Left ventricle myocardium superior (tissue), 1 donor: ENCODE measurements at places on chromosomes 3 and 15. TPM values are rescaled to one million over a fixed set of nuclear protein-coding genes. Genes with fewer than 3 reads are reported as not detected.

Gene KIF15
- 1.1 TPM for total RNA-seq

Gene SNURF
- 54.3 TPM for total RNA-seq

Gene TGM5
- not detected for total RNA-seq

Gene GPR176
- total RNA-seq, result 1.5 TPM

Gene PLA2G4D
- not detected for total RNA-seq

Gene TRH
- not detected for total RNA-seq

Gene STRA6
- total RNA-seq, result not detected

Gene NDN
- total RNA-seq, result 35.5 TPM

Gene ZNF620
- total RNA-seq, result 1.7 TPM

Gene TAGLN3
- not detected for total RNA-seq

DNA sequence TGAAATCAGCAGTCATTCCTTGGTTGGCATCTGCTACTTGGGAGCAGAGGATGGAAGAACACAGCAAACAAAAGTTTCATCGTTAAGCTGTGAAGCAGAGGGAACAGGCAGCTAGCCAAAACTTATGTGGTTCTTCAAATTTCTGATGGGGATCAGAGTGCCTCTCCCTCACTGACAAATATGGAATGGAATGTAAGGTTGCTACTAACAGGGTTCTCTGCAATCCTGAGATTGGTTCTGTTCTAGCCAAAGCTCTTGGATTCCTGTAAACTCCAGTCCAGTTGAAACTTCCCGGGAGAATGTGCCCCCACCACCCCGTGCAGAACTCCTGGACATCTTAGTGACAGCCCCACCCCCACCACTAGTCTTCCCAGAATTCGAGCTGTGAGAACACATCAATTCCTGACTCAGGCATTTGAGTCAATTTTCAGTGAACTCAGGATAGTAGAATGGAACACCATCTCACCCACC lies 55.9 kb upstream of the PHLDB2 start:
- peak; percentile 49 for DNase-seq

GRCh38 chr3:80006315-80006714 lies 238.5 kb upstream of the ROBO1 start:
- no peak for DNase-seq

GRCh38 chr3:81789691-81790090 lies 28.2 kb upstream of the GBE1 start:
- DNase-seq, result no peak

DNA sequence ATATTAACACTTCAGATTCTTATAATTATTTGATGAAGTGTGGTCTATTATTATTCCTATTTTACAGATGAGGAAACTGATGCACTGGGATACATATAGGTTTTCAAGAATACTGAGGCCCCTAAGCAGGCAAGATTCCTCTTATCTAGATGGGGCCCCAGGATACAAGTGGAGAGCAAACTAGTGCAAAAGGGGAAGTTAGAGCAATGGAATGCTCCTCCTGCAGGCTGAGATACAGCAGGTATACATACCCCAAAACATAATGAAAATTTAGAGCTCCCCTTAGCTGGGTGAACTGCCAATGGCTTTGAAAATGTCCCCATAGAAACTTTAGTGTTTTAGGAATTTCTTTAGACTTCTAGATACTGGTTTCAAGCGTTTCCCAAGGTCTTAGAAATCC lies 247.1 kb downstream of the CHST2 start:
- DNase-seq, result no peak

DNA sequence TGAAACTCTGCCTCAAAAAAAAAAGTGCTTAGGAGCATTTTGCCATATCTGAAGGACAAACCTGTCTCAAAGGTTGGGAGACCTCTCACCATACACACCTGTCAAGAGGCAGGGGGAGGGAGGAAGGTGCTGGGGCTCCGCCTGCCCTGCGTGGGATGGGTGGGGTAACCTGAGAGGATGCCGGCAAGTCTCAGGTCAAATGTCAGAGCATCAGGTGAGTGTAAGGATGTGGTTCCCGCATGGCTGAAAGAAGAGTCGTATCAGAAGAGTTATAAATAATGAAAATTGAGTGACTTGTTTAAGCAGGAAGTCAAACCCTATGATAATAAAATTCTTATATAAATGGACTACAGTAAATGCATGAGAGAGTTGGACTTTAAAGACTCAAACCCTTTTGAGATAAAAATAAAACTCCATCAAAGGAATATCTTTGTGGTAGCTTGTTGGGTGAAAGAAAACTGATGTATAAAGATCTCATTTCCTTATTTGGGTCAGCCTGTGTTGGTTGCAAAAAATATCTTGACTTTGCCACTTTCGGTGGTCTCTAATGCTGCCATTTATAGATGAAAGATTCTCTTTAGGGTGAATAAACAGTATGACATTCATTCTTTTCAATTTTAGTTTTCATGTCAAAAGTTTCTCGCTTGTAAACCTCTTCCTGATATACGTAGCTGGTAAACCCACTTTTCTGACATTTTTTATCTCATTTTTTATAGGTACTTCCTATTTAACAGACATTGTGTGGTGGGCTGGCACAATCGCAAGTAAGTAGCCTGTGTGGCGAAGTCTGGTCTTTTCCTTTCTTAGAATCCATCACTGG lies 23.8 kb downstream of the NIPA1 start:
- no peak for DNase-seq

- no peak for DNase-seq
Observed at GRCh38 chr15:87843312-87843711, 413.2 kb downstream of the NTRK3 start.

DNA sequence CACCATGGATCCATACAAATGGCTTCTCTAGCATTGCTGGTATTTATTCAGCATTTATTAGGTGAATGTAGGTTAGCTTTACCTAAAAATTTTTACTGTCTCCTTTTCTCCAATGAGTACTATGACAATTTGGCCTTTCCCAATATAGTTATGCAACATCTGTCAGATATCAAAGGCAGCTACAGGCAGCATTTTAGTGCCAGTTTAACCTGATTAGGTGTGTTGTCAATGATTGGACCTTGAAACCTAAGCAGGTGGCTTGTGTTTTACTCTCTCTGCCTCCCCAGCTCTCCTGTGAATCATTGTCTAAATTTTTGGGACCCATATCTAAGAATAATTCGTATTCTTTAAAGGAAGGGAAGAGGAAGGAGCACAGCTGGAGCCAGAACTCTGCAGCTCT lies 228.9 kb downstream of the KBTBD8 start:
- DNase-seq, result no peak

- no peak for DNase-seq
Observed at GRCh38 chr3:174862101-174862500, 3.0 kb downstream of the NAALADL2 start.

- no peak for DNase-seq
Observed at GRCh38 chr3:142022381-142022780, 127.0 kb downstream of the TFDP2 start.

DNA sequence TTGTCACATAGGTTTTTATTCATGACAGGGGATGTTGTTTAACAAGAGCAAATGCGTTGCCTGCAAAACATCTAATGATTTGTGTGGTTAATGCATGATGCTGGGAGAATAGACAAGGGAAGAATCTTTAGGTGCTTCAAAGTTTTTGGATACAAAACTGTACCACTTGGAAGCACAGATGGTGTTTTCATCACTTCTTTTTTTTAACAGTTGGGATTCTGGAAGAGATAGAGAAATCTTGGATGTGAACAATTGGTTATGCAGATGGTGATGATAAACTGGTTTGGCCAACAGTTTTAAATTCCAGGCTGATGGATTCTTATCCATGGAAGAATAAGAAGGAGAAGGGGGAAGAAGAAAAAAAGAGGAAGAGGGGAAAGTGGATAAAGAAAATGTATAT lies 379.4 kb downstream of the KCNH8 start:
- no peak for DNase-seq

DNA sequence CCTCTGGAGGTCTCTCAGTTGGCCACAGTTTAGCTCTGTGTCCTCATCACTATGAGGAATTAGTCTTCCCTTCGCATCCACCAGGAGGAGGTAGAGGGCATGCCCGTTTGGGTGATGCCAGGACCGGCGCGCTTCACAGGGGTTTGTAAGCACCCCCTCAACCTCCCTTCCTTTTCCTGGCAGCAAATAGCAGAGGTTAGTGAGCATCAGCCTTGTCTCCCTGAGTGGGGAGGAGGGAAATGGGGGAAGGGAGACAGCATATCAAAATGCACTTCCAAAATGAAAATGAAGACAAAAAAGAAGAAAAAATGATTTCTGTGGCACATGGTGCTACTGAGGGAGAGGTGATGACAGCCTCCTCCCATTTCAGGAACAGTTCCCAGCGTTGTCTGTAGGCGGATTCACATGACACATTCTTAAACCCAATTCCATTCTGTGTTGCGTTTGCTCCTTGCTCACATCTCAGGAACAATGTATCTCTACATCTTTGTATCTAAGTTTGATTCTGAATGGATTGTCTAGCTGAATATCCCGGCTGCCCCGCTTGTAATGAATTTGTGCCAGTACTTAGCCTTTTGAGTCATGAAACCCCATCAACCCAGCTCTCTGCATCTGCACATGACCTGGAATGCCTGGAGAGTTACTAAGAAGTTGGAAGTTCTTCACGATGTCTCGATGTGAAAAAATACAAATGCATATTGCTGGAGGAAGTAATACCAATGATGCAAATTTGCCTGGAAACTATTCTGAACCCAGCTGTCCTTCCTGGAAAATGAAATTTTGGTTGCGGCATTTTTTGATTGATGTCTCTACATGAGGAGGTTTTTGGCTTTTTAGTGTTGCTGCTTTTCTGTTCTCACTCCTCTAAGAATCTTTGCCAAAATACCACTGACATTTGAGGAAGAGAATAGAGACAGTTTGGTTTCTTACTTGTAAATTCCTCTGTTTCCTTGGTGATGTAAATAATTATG lies 45.2 kb downstream of the TYRO3 start:
- peak; percentile 67 for DNase-seq
